Stimulated activated CD4-positive, alpha-beta T cell treated with anti-CD3 and anti-CD28 coated beads, Interleukin-1b, Interleukin-23, amount 100 ng/mL, for 24 hours (primary cell): ENCODE measurements at places on chromosomes 7 and 10.

DNA sequence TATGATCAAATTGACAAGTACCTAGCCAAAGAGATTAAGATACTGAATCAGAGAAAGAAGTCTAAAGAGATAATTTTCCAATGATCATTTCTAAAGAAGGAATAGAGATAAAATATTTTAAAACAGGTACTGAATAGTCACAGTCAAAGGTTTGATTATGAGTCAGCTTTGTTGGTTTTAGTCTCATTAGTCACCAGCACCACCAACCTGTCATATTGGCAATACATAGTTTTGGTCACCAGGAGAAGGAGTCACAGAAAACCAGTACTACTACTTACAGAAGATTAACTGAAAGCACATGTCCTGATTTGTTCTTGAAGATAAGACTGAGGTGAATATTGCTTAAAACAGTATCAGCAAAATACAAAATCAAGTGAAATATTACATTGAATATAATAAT lies 34.6 kb downstream of the ZEB1 start:
- DNase-seq = no peak

GRCh38 chr7:152735443-152736004 lies 24.0 kb upstream of the ACTR3B start:
- DNase-seq = no peak

- DNase-seq = no peak
These were observed 88.1 kb upstream of the KMT2C start for GRCh38 chr7:152523916-152524315.

DNA sequence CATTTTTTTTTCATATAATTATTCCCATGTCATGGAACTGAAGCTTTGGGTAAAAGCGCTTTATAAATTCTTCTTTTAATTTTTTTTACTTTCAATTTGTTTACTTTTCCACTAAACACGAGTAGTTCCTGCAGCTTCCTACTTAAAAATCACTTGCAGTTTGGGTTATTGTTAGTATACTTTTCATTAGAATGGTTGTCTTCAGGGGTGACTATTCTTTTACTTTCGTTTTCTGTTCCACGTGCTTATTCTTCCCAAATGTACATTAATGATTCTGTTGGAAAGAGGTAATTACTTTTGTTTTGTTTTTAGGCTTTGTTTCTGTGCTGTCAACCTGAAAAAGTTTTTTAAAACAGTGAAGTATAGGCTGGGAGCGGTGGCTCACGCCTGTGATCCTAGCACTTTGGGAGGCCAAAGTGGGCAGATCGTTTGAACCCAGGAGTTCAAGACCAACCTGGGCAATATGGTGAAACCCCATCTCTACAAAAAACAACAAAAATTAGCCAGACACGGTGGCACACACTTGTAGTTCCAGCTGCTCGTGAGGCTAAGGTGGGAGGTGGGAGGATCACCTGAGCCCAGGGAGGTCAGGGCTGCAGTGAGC lies 5.2 kb upstream of the CFAP69 start:
- DNase-seq = no peak

DNA sequence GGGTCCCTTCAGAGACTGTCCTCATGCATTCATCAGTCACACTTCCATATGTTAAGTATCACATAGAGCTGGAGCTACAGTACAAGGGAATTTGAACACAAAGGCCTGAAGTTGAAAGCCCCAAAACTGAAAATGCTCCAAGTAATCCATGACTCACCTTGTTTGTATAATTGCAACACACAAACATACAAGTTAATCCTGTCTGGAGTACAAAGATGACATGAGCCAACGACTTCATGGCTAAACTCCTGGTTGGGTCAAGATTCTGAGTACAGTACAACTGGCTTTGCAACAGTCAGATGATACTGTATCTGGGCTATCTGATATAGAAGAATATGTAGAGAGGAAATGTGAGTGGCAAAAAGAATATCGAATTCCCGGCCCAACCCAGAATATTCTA lies 73.1 kb upstream of the AASS start:
- DNase-seq = no peak

DNA sequence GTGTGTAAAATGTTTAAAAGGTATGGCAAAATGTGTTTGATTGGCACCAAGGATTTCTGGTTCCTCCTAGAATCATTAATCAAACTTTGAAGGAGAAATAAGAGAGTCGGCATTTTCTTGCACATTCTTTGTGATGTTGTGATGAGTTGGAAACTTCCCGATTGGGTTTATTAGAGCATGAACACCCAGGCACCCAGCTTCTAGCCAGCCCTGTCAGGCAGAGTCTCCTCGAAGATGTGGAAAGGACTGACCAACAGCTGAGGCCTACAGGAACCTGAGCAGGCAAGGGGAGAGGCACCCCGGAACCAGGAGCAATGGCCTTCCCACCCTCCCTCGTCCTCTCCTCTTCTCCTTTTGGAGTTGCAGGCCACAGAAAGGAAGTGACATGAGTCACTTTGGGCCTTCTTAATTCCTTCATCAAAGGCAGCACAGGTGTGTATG lies 68.7 kb downstream of the EGFR start:
- DNase-seq = no peak

GRCh38 chr7:23275912-23276311 lies 23.2 kb upstream of the MALSU1 start:
- DNase-seq = no peak

DNA sequence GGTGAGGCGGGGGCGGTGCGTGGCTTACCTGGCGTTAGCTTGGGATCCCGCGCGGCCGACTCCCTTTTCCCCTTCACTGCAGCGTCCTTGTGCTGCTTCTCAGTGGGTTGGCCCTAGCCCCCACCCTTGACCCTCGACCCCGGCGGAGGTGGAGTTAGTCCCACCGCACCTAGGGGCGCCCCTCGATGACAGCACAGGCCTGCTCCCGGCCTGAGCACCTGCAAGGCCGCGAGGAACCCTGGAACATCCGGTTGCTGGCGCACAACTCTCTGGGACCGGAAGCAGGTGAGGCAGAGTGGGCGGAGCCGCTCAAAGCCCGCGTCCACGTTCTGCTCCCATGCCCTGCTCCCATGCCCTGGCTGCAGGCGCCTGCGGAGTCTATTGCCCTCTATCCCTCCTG lies 266.9 kb downstream of the USP6NL start:
- no peak for DNase-seq

- no peak for DNase-seq
These were observed 4.4 kb downstream of the MYO3A start for GRCh38 chr10:25938405-25938804.

DNA sequence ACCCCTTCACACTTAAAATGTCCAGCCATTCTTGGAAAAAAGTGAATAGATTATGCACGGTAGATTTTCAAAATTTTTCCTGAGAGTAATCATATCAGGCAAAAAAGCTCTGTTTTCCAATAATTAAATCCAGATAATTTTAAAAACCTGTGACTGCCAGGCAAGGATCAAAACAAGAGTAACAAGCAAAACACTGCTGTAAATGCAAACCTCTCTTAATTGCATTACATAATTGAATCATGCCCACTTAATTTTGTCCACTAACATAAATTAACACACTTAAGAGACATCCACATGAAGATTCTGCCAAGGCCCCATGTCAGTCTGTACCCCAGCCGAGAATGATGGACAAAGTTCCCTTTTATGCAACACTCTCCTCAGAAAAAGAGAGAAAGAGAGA lies 135.3 kb downstream of the FGFR2 start:
- DNase-seq = no peak

- no peak for DNase-seq
These were observed 158.5 kb downstream of the C7orf25 start for GRCh38 chr7:42753367-42753766.

DNA sequence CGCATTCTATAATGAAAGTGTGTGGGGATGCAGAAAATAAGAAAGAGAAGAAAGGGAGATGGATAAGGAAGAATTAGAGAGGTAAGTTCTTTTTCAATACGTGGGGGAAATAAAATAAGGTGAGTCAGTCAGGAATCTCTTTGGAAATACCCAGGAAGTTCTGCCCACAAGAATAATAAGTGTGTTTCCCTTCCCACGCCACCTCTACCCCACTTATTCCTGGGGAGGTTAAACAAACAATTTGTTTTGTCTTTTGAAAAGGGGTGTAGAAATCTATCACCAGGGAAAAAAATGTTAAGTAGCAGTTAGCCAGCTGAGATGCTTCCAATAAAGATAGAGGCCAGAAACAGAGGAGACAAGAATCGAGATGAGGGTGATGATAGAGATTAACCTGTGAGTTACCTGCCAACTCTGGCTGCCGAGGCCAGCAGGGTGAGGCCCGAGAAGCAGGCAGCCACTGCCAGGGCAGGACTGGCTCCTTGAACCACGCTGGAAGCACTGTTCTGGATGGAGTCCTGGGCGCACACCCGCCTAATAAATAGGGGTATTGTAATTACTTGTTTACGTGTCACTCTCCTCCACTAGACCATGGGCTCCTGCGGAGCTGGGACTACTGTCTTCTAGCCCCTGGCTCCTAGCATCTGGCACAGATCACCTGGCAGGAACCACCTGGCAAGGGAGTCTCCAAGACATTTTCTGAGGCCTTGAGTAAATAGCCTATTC lies 191.3 kb downstream of the FGFR2 start:
- DNase-seq = no peak

DNA sequence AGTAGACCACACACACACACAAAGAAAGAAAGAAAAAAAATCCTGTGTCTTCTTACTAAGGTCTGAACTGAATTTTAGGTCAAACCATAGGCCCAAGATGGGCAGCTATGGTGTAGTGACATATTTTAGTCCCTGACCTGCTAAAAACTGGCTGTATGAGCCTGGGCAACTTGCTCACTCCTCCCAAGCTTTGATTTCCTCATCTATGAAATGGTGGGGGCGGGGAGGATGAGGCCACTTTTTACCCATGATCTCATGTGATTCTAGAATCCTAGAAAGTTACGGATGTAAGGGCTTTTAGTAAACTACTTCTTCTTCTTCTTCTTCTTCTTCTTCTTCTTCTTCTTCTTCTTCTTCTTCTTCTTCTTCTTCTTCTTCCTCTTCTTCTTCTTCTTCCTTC lies 6.1 kb upstream of the CCL24 start:
- no peak for DNase-seq

- DNase-seq = no peak
These were observed 42.6 kb downstream of the KIAA1217 start for GRCh38 chr10:24251547-24251946.

DNA sequence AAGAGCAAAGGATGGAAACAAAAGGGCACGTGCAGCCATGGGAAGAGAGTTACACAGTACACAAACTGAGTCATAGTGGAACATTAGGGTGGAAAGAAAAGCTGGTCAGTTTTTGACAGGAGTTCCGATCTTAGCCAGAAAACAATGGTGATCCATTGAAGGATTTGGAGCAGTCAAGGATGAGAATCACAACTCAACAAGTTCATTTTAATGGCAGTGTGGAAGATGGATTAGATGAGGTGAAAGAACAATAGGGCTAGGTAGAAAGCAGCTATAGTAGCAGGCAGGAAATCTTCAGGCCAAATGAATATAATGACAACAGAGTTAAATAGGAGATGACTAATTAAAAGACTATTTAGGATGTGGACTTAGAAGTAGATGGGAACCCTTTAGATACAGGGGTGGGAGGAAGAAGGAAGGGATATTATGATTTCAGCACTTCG lies 136.3 kb downstream of the DOCK4 start:
- DNase-seq = no peak

DNA sequence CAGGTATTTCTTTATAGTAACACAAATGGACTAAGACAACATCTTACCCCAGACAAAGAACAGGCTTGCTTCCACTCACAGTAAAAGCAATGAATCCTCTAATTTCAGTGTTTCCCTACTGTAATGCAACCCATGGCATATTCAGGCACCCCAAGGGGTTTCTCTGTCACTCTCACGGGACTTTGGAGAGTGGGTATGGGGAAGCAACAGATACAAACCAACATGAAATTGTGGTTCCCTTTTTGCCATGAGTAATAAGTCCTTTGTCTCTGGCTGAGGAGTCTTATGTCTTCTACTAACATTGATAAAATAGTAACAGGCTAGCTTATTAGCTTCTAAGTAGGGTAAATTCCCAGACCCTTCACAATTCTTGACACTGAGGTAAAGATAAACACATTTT lies 51.4 kb upstream of the AOAH start:
- no peak for DNase-seq
